ENCODE measurements at places on chromosomes 12 and 14. TPM values are rescaled to one million over a fixed set of nuclear protein-coding genes. Genes with fewer than 3 reads are reported as not detected.

BATF gene
- 0.72 TPM for total RNA-seq

DDX54 gene
- 40.2 TPM for total RNA-seq

DNA sequence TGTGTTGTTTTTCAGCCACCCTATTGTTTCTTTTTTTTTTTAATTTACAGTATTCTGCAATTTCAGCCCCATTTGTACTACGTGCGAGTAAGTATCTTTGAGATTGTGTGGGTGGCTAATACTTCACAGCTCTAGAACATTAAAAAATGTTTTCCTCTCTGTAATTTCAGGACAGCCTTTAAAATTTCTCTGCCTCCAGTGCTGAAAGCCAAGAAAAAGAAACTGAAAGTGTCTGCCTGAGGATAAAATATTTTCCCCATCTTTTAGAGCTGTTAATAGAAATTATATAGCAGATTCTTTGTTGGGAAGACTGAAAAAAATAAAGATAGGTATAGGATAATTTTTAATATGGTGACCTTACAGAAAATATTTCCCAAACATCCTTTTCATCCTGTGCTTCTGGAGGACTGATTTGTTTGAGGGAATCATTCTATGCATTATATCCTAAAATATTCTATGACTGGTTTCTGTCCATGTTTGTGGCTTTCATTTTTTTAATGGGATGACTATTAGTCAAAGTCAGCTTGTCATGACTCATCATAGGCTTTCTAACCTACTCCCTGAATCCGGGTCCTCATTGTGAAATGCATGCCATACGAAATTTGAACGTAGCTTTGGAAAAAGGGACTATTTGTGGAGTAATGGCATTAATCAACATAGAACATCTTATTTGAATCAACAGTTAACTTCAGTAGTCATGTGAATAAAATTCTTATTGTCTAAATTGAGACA is 10.8 kb upstream of the TCTN2 start:
- peak; percentile 91 for DNase-seq

DNA sequence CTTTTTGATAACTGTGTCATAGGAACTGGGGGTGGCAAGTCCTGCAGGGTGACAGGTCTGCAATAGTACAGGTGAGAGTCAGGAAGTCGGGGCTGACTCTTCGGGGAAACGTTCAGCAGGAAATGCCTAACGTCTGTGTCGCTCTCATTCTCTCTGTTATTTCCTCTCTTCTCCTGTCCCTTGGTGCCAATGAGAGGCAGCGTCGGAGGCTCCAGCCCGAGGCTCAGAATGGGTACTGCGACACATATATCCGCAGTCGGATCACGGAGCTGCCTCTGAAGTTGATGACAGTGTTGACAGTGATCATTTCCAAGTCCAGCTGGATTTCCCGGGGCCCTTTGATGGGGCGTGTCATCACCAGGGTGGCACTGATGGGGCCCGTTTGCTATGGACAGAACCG is 2.7 kb upstream of the TC2N start:
- no peak for DNase-seq

All from osteoblast (primary cell).